Lower leg skin (tissue), 4 donors: ENCODE measurements at places on chromosomes 2 and 18. TPM values are rescaled to one million over a fixed set of nuclear protein-coding genes. Genes with fewer than 3 reads are reported as not detected.

The CACNB4 gene
- 4.1 TPM for total RNA-seq

DNA sequence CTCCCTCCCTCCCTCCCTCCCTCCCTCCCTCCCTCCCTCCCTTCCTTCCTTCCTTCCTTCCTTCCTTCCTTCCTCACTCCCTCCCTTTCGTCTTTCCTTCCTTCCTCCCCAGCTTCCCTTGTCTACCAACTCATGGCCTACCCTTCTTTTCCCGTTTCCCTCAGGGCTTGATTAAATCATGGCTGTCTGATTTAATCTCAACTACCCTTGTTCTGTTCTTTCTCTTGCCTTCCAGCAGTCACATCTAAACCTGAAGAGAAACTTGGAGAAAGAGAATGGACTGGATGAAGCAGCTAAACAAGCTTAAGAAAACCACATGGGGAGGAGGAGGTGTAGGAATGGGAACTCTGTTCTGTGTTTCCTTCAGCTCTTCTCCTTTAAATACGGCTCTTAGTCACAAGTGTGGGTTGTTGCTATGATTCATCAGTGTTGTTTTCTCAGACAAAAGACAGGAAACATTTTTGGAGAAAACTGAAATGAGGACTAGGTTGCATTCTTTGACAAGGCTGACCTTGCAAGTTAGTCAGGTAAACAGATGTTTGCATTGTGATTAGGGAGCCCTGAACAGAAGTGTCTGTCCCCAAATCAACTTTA, 177.9 kb downstream of the LRRTM1 start:
- DNase-seq, result no peak

- DNase-seq, result no peak
These were observed 113.3 kb upstream of the EPC2 start for GRCh38 chr2:148531235-148531634.

GRCh38 chr2:43123486-43123885, 102.9 kb downstream of the ZFP36L2 start:
- no peak for DNase-seq

The EMILIN1 gene
- total RNA-seq, result 3.6 TPM

The RASGRP3 gene
- total RNA-seq, result 2.4 TPM

GRCh38 chr2:123771928-123772632, 253.0 kb upstream of the CNTNAP5 start:
- DNase-seq, result no peak

DNA sequence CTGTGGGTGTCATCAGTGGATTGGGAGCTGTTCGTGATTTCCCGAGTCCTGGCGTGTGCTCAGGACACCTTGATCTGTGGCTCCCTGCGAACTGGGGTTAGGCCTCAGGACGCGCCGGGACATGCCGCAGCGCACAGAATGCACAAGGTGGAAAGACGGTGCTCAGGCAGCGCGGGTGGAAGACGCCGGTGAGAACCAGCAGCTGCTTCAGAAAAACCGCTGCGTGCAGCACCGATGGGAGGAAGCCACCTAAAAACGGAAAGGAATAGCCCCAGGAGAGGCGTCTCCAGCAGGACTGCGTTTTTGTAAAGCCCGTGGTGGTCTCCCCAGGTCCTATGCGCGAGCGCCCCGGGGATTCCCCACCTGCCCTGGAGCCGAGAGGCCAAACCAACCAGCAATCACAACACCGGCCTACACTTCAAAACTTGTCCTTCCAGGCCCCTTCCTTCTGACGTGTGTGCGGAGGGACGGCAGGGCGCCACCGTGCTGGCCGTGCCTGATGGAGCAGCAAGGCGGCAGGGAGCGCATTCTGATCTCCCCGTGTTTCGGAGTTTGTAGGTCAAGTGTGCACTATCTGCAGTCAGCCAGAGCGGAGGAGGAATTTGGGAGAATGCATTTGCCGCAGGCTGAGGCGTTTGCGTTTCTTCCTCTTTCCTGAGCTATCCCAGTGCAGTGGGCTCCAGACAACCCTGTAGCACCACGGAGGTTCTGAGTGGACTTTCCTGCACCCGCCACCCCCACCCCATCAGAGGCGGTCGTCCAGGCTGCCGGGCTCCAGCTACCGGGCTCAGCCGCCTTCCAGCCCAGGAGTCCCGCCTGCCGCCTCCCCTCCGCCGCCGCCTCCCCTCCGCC, 32.2 kb downstream of the RTP5 start:
- peak; percentile 85 for DNase-seq

The PPIL3 gene
- total RNA-seq, result 17.3 TPM

The CYP26B1 gene
- 89.4 TPM for total RNA-seq

- peak; percentile 62 for DNase-seq
These were observed 259.8 kb upstream of the HDAC4 start for GRCh38 chr2:239660390-239661230.

The IL36A gene
- total RNA-seq, result not detected

The PDE11A gene
- 0.11 TPM for total RNA-seq

DNA sequence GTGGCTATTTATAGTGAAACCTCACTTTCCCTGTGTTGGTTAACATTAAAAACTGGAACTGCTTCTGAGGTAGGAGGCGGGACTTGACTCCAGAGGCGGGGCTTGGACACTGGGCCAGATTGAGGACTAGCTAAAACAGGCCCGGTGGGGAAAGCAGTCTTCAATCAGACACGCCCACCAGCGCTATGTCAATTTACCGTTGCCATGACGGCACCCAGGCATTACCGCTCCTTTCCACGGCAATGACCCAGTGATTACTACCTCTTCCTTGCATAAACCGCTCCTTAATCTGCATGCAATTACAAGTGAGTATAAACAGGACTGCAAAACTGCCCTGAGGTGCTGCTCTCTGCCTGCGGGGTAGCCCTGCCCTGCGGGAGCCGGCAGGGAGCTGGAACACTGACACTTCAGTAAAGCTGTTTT, 35.3 kb downstream of the LRRFIP1 start:
- peak; percentile 99 for DNase-seq

DNA sequence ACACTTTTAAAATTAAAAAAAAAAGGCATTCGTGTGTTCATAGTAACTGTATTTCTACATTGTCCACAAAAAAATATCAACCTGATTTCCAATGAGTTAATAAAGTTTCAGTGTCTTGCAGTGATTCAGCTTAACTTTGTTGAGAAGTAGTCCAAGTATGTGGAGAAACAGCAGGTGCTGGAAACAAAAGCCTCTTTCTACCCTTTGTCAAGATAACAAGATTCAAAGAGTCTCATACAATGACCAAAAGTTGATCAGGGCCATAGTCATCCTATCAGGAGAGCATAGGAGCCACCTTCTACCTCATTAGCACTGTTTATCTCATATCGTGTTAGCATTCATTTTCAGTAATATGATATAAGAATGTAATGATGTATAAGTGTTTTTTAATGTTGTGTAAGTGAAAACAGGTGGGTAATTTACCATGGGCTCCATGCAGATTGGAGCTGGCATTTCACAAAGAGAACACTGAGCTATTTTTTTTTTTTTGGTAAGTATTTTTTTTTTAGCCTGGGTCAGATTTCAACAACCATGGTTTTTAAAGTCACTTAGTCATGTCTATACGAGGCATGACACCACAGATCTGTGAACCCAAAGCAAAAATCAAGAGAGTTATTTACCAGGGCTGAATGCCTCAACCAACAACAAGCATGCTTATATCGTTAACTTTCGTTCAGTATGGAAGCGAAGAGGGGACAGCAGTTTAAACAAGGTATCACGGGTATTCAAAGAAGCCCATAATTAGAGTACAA, 165.0 kb upstream of the ZNF521 start:
- DNase-seq, result no peak

- no peak for DNase-seq
These were observed 47.0 kb downstream of the FAM117B start for GRCh38 chr2:202681688-202682205.

DNA sequence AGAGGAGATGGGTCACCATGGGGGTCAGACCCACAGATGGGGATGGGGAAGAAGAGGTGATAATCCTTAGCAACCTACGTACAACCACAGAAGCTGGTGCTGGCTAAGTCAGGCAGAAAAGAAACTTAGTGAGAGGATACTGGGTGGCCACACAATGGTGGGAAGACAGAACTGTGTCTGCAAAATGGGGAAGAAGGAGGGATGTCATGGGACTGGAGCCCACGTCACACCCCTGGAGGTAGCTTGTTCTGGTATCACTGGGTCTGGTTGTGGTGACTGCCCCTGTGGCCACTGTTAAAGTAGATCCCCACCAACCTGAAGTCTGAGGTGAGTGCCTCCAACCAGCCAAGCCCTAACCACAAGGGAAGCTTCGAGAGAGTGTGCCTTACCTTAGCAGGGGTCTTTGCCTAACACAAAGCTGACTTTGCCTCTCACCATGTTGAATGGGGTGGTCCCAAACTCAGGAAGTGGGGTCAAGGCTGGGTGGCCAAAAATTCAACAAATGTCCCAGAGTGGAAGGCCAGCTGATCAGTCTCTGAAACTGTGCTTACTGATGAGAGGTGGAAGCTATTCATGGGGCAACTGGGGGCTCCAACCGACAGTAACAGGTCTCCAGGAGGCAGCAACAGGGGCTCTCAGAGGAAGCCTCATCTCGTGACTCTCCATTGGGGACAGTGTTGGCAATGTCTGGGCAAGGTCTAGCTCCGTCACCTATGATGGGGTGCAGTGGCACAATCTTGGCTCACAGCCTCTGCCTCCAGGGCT, 64.8 kb upstream of the SLC1A4 start:
- no peak for DNase-seq

GRCh38 chr2:172234716-172235691, 132.3 kb upstream of the DLX2 start:
- no peak for DNase-seq

The SGPP2 gene
- 56.9 TPM for total RNA-seq

DNA sequence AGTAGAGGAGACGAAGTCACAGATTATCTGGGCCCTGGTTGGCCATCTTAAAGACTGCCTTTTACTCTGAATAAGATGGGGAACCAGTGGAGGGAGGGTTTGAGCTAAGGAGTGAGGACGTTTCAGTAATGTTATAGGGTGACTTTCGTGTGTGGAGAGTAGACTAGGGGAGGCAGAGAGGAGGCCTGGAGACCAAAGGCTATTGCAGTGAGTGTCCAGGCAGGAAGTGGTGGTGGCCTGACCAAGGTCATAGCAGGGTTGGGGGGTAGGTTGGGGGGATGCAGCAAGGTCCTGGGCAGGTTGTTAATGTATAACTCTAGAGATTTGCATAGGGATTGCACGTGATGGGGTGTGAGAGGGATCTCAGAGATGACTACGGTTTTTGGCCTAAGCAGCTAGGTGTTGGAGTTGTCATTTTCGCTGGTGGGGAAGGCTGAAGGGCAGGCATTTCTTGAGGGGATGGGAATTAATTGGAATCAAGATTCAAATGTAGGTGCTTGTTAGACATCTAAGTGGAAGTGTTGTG, 4.9 kb downstream of the CEP192 start:
- no peak for DNase-seq

DNA sequence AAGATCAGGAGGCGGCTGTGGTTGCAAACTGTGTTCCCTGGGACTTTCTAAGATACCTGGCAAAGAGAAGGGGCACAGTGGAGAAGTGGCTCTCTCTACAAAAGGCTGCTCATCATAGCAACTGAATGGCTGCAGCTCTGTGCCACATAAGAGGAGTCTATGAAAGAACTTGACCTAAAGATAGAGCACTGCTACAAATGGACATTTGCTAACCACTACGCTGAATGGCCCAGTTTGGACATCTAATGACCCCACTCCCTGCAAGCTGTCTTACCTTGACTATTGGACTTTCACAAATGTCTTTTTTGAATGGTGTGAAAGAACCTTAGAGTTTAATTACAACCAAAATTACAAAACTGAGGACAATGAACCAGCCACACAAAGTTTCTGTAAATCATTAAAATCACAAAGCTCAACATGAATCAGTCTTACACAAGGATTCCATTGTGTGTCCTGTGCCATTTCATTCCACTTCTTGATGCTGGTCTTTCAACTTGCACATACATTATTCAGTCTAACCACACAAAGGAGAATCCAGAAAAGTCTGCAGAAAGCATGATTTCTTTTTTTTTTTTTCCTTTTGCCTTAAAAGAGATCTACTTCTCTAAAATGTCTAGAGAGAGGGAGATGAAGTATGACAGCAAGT, 154.0 kb downstream of the LAMA1 start:
- no peak for DNase-seq

GRCh38 chr2:30476636-30477035, 29.6 kb downstream of the LCLAT1 start:
- no peak for DNase-seq

DNA sequence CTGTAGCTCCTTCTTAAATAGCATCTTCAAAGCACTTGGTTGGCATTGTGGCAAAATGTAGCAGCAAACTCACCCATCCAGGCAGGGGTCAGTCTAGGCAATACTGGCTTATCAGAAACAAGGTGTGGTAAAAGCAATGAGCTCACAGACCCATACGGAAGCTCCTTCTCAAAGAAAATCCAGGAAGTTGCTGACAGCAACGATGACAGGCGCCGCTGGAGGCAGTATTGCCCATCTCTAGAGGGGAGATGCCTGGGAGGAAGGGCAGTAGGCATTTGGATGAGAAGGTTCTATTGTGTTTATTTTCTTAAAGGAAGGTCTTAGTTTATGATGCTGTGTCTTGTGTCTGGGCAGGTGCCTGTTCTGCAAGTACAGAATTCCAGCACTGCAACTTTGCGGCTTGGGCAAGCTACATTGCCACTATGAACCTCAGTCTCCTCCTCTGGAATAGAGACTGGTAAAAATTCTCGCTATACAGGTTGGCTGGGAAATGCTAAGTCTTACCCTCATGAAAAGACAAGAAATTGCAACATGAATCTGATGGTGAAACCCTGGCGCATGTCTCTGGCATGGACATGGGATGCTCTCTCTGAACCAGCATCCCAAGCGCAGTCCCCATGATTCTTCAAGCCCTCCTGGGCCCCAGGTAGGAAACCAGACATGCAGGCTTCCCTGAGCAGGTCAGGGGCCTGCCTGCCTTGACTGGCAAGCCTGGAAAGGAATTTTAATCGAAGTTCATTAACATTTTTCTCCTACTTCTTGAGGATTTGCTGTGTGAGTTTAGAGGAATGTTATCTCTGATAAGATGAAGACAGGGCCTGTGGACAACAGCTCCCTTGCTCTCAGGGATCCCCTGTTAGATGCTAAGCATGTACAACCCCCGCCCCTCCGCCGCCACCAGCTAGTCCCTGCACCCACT, 156.0 kb downstream of the TFCP2L1 start:
- no peak for DNase-seq
